ENCODE measurements at places on chromosomes 3 and 15.

DNA sequence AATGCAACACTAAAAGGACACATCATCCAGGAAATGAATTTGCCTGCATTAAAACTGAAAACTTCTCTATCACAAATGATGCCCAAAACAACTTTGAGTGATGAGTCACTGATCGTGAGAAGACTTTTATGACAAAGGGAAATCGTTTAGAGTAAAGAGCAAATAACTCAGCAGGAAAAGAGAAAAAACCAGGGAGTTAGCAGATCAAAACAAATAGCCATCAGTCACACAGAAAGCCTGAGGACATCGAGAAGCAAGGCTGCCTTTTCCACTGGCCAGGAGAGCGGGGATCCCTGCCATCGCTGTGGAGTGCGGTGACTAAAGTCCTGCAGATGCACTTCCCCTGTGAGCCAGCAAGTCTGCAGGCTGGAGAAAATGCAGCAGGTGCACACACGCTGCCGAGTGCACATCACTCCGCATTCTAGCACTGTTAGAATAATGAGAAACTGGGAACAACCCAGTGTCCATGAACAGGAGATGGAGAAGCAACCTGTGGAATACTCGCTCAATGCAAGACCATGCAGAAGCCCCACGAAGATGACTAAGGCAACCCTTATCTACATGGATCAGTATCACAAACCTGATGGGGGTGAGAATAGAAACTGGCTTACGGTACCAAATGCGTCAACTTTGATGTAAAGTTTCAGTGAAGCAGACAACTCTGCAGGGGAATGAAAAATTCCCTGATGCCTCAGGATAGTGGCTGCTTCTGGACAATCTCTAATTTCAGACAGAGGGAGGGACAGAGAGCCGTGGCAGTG, 86.4 kb downstream of the NSMCE3 start:
- H3K36me3 ChIP-seq = no peaks in the 10 kb centered on the region
- H3K27me3 ChIP-seq = no peaks in the 10 kb centered on the region
- H3K4me3 ChIP-seq = no peak overlapping the region
- no peaks in the 10 kb centered on the region for H3K4me1 ChIP-seq
- no peak for DNase-seq

DNA sequence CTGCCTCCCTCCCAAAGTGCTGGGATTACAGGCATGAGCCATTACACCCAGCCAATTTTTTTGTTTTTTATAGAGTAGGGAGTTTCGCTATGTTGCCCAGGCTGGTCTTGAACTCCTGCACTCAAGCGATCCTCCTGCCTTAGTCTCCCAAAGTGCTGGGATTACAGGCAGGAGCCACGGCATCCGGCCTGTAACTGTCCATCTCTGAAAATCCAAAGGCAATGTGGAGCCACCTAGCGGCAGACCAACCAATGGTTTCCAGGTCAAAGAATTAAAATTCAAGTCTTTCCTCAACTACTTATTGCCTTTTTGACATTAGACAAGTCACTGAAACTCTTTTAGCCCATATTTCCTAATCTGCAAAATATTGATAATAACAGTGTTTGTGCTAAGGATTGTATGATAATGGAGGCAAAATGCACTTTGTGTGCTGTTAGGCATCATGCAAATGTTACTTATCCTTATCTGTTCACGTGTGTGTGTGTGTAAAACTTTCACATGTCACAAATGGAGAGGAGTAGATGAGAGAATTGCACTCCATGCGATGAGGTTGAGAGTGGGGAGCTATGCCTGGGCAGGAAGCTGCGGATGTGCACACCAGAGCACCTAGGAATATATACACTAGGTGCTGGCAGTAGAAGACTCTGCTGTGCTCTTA, 48.7 kb downstream of the COL8A1 start:
- DNase-seq = peak; percentile 68
- H3K27ac ChIP-seq = no peak overlapping the region
- H3K4me1 ChIP-seq = no peaks in the 10 kb centered on the region
- H3K36me3 ChIP-seq = no peaks in the 10 kb centered on the region
- H3K27me3 ChIP-seq = no peaks in the 10 kb centered on the region

GRCh38 chr3:38985581-38985980, 66.2 kb downstream of the SCN11A start:
- H3K4me1 ChIP-seq = no peaks in the 10 kb centered on the region
- no peak overlapping the region for H3K4me3 ChIP-seq
- no peaks in the 10 kb centered on the region for H3K36me3 ChIP-seq
- no peaks in the 10 kb centered on the region for H3K27me3 ChIP-seq
- no peak for DNase-seq
- H3K27ac ChIP-seq = no peak overlapping the region

GRCh38 chr3:186823386-186823785, 17.1 kb upstream of the RFC4 start:
- H3K36me3 ChIP-seq = no peaks in the 10 kb centered on the region
- H3K27me3 ChIP-seq = no peaks in the 10 kb centered on the region
- DNase-seq = no peak
- peaks cover 4% of the 10 kb centered on the region for H3K4me1 ChIP-seq
- H3K4me3 ChIP-seq = no peak overlapping the region
- H3K27ac ChIP-seq = no peak overlapping the region

DNA sequence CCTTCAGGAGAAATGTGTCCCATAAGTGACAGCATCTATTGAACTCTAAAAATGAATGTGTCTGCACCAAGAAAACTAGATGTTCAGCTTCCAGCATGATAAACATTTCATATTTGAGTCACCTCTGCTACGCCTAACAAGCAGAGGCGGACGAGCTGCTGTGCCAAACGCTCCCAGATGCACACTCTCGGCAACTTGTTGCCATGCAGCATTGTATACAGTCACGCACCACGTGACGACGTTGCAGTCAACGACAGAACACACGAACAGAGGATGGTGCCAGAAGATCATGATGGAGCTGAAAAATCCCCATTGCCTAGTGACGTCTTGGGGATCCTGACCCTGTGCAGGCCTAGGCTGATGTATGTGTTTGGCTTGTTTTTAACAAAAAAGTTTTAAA, 137.5 kb downstream of the XXYLT1 start:
- H3K36me3 ChIP-seq = no peaks in the 10 kb centered on the region
- no peaks in the 10 kb centered on the region for H3K4me1 ChIP-seq
- DNase-seq = no peak
- no peak overlapping the region for H3K27ac ChIP-seq
- H3K27me3 ChIP-seq = no peaks in the 10 kb centered on the region
- no peak overlapping the region for H3K4me3 ChIP-seq

GRCh38 chr3:171687064-171687463, 123.2 kb downstream of the PLD1 start:
- H3K4me1 ChIP-seq = no peaks in the 10 kb centered on the region
- H3K4me3 ChIP-seq = no peak overlapping the region
- no peak for DNase-seq
- H3K27me3 ChIP-seq = no peaks in the 10 kb centered on the region

- no peak overlapping the region for H3K27ac ChIP-seq
- H3K4me3 ChIP-seq = no peak overlapping the region
- H3K27me3 ChIP-seq = no peaks in the 10 kb centered on the region
- H3K4me1 ChIP-seq = no peaks in the 10 kb centered on the region
These were observed 40.9 kb upstream of the MRPL3 start for GRCh38 chr3:131543714-131544113.

DNA sequence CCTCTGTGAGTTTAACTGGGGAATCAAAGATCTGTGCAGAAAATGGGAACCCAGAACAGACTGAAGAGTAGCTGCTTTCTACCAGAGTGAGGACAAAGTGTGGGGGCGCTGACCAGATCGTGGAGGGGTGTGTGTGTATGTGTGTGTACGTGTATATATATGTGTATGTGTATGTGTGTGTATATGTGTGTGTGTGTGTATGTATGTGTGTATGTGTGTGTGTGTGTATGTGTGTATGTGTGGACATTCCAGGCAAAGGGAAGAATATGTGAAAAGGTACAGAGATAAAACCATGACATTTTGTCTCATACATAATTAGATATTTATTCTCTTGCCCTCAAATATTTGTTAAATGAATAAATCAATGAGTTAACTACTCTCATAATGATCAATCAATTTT, 54.9 kb upstream of the DPPA4 start:
- H3K4me1 ChIP-seq = no peaks in the 10 kb centered on the region
- no peak overlapping the region for H3K4me3 ChIP-seq
- no peak overlapping the region for H3K27ac ChIP-seq
- H3K36me3 ChIP-seq = no peaks in the 10 kb centered on the region

DNA sequence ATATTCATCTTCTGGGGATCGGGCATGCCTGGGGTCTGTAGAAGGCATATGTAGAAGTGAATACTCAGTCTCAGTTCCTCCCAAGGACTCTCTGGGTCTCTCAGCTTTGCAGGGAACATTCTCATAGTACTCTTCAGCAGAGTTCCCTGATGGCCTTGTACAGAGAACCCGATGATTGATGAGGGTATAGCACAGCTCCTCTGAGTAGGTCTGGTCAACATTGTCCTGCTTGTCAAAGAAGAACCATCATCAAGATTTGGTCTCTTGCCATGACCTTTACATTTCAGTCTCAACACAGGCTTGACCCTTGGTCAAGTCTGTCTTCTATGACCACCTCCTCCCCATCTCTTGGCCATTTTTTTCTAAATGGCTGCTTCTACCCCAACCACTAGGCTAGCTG, 9.5 kb downstream of the GCSAM start:
- no peaks in the 10 kb centered on the region for H3K27me3 ChIP-seq
- no peak overlapping the region for H3K4me3 ChIP-seq
- no peak for DNase-seq
- H3K27ac ChIP-seq = no peak overlapping the region

GRCh38 chr3:193554811-193555210, at the start of gene ATP13A4:
ATP13A4 (minus strand) TSS chr3:193554895; CDS start chr3:193554799, 96 bp downstream.
- H3K27ac ChIP-seq = no peak within 1 kb of the TSS
- H3K27me3 ChIP-seq = no peaks in the 10 kb centered on the region
- H3K36me3 ChIP-seq = no peaks in the 10 kb centered on the region
- no peak within 1 kb of the TSS for H3K4me3 ChIP-seq

GRCh38 chr3:160757233-160758106, 1.4 kb downstream of the PPM1L start:
- H3K27ac ChIP-seq = no peak overlapping the region
- H3K4me1 ChIP-seq = peaks cover 4% of the 10 kb centered on the region
- H3K4me3 ChIP-seq = no peak overlapping the region
- peaks cover 2% of the 10 kb centered on the region for H3K27me3 ChIP-seq
- peak; percentile 54 for DNase-seq
- no peaks in the 10 kb centered on the region for H3K36me3 ChIP-seq

DNA sequence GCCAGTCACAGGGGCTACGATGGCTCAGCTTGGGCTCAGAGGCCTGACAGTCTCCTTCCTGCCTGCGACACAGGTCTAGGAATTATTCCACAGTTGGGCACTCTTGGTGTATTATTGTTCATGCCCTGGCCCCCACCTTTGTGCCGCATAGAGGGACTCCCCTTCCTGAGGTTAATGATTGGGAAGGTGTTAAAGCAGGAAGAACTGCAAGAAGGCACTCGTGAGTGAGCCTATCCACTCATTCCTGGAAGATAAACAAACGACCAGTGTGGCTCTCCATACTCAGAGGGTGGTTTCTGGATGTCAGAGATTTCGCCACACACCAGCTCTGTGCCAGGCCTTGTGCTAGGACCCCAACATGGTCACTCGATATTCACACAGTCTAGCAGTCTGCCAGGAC, 12.3 kb downstream of the LIPC start:
- H3K27me3 ChIP-seq = no peaks in the 10 kb centered on the region
- no peak overlapping the region for H3K4me3 ChIP-seq
- H3K36me3 ChIP-seq = no peaks in the 10 kb centered on the region

GRCh38 chr3:112000367-112000771, 1.6 kb downstream of the TAGLN3 start:
- no peak overlapping the region for H3K4me3 ChIP-seq
- no peak overlapping the region for H3K27ac ChIP-seq
- H3K27me3 ChIP-seq = no peaks in the 10 kb centered on the region
- H3K36me3 ChIP-seq = no peaks in the 10 kb centered on the region
- peaks cover 10% of the 10 kb centered on the region for H3K4me1 ChIP-seq
- DNase-seq = no peak

DNA sequence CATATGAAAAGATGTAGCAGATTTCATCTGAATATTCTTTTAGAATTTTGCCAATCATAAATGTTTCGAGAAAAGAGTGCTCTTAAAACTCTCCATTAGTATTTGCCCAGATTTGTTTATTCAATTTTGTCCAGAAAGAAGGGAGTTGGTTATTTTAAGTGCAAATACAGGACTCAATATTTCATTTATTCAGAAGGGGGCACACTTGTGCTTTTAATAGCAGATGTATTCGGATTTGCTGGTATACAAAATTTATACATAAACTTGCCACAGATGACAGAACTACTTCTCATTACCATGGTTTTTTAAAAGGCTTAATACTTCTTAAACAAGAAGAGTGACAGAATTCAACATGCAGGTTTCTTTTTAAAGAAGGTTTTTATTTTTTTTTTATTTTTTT, 69.8 kb upstream of the GRM7 start:
- no peak for DNase-seq
- H3K27ac ChIP-seq = no peak overlapping the region
- H3K36me3 ChIP-seq = no peaks in the 10 kb centered on the region
- H3K4me1 ChIP-seq = no peaks in the 10 kb centered on the region
- H3K27me3 ChIP-seq = no peaks in the 10 kb centered on the region

DNA sequence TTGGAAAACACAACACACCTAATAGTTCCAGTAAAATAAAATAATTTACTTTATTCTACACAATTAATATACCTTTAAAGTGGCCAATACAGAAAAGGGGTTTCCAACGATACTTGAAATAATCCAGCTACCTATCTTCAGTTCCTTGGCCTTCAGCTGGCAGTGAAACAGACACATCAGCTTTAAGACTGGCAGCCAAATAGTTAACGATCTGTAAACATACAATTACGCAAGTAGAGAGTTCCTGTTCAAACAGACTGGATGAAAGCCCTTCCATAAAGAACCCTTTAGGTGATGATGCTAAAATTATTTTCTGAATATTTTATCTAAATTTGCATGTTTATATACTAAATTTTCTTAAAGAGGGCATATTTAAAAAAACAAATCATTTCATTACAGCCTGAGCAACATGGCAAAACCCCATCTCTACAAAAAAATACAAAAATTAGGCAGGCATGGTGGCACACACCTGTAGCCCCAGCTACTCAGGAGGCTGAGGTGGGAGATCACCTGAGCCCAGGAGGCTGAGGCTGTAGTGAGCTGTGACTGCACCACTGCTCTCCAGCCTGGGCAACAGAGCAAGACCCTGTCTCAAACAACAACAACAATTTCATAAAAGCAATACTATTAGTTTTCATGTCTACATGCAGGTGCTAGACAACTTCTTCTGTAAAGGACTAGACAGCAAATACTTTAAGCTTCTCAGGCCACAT, 12.9 kb downstream of the DYNC1LI1 start:
- H3K27ac ChIP-seq = no peak overlapping the region
- H3K4me3 ChIP-seq = no peak overlapping the region
- H3K36me3 ChIP-seq = no peaks in the 10 kb centered on the region
- no peaks in the 10 kb centered on the region for H3K27me3 ChIP-seq
- no peak for DNase-seq
- H3K4me1 ChIP-seq = no peaks in the 10 kb centered on the region

DNA sequence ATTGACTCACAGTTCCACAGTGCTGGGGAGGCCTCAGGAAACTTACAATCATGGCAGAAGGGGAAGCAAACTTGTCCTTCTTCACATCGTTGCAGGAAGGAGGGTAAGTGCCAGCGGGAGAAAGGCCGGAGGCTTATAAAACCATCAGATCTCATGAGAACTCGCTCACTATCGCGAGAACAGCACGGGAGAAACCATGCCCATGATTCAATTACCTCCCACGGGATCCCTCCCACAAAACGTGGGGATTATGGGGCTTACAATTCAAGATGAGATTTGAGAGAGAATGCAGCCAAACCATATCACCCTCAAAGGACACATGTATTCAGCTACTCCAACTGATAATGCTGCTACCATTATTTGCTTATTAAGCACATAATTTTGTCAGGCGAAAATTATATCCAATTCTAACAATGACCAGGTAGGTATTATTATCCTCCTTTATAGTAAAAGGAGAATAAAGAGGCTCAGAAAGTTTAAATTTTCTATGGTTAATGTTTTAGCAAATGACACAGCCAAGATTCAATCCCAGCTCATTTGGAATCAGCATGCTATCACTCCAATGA, 327.2 kb upstream of the CDIN1 start:
- H3K4me1 ChIP-seq = no peaks in the 10 kb centered on the region
- no peaks in the 10 kb centered on the region for H3K36me3 ChIP-seq
- no peak for DNase-seq
- no peaks in the 10 kb centered on the region for H3K27me3 ChIP-seq
